Effector CD4-positive, alpha-beta T cell (primary cell): ENCODE measurements at places on chromosomes 1 and 21.

- DNase-seq: no peak
These were observed 933 bp downstream of the ANKRD34A start for GRCh38 chr1:145963265-145964019.

- DNase-seq: no peak
These were observed 14.4 kb upstream of the USH2A start for GRCh38 chr1:216437603-216438002.

GRCh38 chr1:92037400-92037799 lies 7.6 kb downstream of the EPHX4 start:
- no peak for DNase-seq

DNA sequence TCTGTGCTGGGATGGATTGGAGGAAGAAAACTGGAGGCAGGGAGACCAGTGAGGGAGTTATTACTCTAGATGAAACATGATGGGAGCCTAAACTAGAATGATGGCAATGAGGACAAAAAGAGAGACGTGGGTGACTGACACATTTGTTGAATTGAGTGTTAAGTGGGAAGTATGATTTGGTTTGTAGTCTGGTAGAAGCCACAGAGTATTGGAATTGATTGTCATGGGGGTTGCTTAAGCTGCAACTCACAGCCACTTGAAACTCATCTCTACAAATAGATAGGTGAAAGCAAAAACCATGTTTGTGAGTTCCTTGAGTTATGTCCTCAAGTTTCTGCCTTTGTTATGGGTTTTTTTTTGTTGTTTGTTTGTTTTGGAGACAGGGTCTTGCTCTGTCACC lies 28.4 kb downstream of the FABP3 start:
- DNase-seq: no peak

DNA sequence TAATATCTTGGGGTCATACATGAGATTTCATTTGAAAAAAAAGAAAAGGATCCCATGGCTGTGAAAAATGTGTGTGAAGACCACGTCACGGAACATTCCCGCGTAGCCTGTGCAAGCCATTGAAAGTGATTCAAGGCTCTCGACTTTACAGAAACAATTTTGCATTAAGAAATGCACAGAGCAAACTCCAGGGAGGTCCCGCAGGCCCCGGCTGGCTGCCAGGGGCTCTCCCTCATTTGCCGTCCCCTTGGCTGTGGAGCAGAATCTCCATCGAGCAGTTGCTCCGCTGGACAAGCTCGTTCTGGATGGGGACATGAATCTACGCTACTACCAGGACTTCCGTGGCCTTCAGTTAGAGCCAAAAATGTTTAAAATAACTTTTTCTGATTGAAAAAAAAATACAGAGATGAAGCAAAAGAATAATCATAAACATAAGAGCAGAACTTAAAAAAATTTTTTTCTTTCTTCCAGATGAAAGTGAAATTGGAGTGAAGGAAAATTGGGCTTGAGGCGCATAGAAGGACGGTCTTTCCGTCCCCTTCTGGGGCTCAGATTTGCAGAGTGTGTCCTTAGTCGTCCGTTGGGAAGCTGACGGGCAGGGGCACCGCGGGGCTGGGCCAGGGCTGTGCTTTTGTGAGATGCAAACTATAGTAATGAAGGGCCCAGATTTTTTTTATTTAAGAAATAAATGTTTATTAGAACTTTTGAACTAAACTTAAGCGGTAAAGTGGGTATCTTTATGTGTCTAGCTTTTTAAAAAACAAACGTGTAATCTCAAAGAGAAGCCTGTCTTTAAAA lies 68.1 kb upstream of the ARHGEF16 start:
- no peak for DNase-seq

DNA sequence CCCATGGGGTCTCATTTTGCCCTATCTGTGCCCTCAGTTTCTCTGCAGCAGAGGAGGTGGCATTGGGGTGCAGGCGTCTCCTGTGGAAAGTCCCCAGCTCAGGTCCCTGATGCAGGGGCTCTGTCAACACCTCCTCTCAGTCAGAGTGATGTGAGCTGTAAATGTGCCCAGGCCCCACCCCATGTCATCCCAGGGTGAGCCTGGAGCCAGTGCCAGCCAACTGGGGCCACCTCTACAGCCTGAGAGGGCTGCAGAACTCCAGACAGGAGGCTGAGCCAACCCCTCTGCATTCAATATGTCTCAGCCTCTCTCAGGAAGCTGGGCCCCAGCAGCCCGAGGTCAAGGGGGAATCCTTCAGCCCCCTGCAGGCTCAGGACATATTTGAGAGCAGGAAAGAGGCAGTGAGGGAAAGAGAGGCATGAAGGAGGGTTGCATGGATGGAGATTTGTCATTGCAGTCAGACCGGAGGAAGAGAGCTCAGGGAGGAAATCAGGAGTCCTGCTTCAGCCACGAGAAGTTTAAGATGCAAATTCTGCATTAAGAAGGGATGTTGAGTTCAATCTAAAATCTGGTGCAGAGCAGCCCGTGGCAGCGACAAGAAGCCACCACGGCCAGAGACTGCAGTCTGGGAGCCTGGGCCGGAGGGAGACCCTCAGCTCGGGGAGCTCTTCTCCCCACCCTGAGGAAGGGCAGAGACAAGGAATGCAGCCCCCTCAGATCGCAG lies 288.2 kb upstream of the VAMP3 start:
- DNase-seq: no peak
